Stimulated activated CD8-positive, alpha-beta memory T cell treated with anti-CD3 and anti-CD28 coated beads, Interleukin-15, amount 100 ng/mL, for 4 hours (primary cell): ENCODE measurements at places on chromosomes 7 and 10.

GRCh38 chr7:16874066-16874465 is 7.7 kb downstream of the AGR3 start:
- DNase-seq: no peak

GRCh38 chr10:61835946-61836887 is 65.3 kb upstream of the ARID5B start:
- DNase-seq: no peak

GRCh38 chr10:121667948-121668313 is 69.7 kb upstream of the FGFR2 start:
- no peak for DNase-seq

- DNase-seq: no peak
Measured at GRCh38 chr7:87886875-87887274, 10.6 kb downstream of the DBF4 start.

GRCh38 chr10:120978589-120979252 is 127.6 kb downstream of the WDR11 start:
- DNase-seq: no peak

GRCh38 chr10:48231178-48231577 is 43.3 kb downstream of the FRMPD2 start:
- no peak for DNase-seq

- no peak for DNase-seq
Measured at GRCh38 chr10:118271671-118272070, 70.5 kb downstream of the FAM204A start.

- DNase-seq: no peak
Measured at GRCh38 chr10:91123261-91123660, 97.2 kb upstream of the PCGF5 start.

DNA sequence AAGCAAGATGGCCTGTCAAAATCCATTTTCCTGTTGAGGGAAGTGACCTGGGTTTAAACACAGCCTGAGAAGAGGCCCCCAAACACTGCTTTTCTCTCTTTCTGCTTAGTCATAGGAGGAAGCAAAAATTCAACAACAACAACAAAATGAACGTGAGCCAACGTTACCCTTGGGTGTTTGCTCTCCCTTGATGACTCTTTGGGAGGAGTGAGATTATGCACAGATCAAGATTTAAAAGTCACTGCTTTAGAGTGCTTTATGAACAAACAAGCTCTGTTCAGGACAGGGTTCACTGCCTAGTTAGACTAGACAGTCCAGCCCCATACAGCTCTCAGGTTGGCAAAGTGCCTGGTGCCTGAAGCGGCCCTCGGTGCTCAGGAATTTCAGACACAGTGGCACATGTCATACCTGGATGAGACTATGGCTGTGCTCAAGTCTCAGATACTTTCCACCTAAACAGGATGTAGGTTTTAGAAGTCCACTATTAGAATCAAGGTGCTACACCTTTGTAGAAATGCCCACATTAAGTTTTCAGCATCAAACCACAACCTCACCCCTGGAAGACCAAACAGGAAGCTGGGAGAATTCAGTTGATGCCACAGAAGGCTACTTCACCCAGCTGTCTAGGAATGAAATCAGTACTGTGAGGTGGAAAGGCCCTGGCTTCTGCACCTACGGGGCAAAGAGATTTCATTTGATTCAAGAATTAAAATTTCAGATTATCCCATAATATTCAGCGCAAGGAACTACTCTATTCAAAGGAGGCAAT is 38.7 kb downstream of the DENND11 start:
- no peak for DNase-seq

- no peak for DNase-seq
Measured at GRCh38 chr10:13500201-13500600, 28.6 kb downstream of the BEND7 start.

DNA sequence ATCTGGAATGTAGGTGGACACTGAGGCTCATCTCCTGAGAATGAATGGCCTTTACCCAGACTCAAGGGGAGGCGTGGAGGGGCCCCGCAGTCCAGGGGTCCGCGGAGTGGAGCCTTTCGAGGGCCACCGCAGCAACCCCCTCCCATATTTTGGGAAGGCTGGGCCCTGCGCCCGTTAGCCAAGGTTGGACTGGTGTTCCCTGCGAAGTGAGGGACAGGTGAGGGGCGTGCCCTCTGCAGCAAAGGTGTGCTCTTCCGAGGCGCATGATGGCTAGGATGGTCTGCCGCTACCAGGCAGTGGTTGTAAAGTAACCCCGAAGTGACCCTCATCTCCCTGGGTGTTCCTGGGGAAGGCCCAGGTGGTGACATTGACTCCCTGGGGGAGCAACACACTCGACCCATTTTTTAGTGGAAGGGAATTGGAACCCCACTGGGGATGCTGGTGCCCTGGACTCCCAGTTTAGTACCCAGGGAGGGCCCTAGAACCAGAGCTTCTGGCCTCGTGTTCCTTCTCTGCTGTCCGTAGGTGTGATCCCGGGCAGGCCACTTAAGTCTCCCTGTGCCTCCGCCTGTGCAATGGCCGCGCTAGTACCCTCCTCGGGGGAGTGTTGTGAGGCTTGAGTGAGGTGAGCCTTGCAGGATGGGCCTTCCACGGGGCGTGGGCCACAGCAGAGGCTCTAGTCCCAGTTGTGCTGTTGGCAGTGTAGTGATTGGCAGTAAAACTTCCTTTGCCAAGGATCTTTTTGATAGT is 779 bp downstream of the FAM241B start:
- no peak for DNase-seq

DNA sequence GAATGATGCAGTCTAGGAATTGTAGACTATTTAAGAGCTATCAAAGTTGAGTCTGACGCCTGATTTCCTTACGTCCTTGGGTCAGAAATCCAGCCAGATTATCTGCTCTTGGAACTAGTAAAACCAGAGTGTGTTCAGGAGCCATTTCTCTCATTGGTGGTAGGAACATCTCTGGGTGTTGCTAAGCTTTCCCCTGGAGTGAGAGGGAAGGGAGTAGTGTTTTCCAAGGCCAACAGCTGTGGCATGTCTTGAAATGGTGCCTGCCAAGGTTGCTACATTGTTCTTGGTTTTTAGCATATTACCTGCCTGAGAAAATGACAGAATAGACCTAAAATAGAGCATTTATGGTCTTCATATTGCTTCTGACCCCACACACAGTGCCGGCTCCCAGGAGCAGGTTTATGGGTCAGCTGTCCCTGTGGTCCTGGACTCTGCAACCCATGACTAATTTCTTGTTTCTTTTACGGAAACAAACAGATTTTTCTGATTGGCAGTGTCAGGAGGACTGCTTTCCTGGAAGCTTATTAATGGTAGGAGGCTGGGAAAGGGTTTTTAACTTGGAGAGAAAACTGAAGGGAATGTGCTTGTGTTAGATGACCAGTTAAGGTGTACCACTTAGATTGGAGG is 17.5 kb downstream of the GBF1 start:
- no peak for DNase-seq

DNA sequence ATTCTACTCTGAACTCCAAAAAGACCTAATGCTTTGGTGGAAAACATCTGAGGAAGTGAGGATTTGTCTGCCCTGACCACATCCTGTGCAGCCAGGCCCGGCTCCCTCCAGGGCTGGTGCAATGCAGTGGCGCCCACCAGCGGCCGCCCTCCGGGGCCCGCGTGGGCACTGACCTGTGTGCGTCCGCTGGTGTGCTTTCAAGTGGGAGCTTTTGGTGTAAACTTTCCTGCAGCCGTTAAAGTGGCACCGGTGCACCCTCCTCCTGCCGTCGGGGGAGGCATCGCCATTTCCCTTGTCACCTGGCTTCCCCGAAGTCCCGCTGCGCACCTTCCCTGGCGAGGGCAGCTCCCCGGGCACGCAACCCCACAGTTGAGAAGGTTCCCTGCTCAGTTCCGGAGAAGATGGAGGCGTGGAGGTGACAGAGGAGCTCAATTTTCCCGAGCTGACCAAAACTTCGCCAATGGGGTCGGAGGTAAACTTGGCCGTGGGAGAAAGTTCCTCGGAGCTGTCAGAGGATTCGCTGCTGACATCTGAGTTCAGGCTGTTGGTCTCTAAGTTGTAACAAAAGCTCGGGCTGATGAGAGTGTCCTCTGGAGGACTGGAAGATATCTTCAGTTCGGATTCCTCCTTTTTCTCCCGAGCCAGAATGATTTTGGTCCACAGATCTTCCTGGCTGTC is 3.4 kb downstream of the KLF6 start:
- DNase-seq: no peak

- no peak for DNase-seq
Measured at GRCh38 chr7:85736085-85736484, 549.2 kb upstream of the SEMA3D start.

- no peak for DNase-seq
Measured at GRCh38 chr7:129394982-129395914, 39.0 kb upstream of the STRIP2 start.
